ENCODE measurements at places on chromosomes 12 and 14. TPM values are rescaled to one million over a fixed set of nuclear protein-coding genes. Genes with fewer than 3 reads are reported as not detected.

SYCP3 gene
- total RNA-seq: not detected

LDHB gene
- 2,461 TPM for total RNA-seq

SALL2 gene
- 4.1 TPM for total RNA-seq

PRPH gene
- total RNA-seq: not detected

LRR1 gene
- 47.7 TPM for total RNA-seq

IGF1 gene
- not detected for total RNA-seq

OVCH1 gene
- not detected for total RNA-seq

CFAP73 gene
- total RNA-seq: 0.57 TPM

RNU4-1 gene
- 1,294 TPM for total RNA-seq

GPATCH2L gene
- 40.0 TPM for total RNA-seq

CCDC85C gene
- total RNA-seq: 12.7 TPM

PPP1R1A gene
- total RNA-seq: not detected

RPGRIP1 gene
- total RNA-seq: not detected

STAC3 gene
- total RNA-seq: 0.93 TPM

MYBPC1 gene
- total RNA-seq: not detected

RNASE7 gene
- total RNA-seq: not detected

ERP29 gene
- total RNA-seq: 101 TPM

MGP gene
- total RNA-seq: not detected

ZDHHC22 gene
- not detected for total RNA-seq

LMO3 gene
- total RNA-seq: not detected

FRMD6 gene
- total RNA-seq: 3.0 TPM

KCNK10 gene
- total RNA-seq: not detected

EXOC3L4 gene
- not detected for total RNA-seq

TMEM119 gene
- not detected for total RNA-seq

ACRBP gene
- 2.4 TPM for total RNA-seq

HOXC11 gene
- not detected for total RNA-seq

KLHL33 gene
- total RNA-seq: 0.10 TPM

ADCY4 gene
- total RNA-seq: 2.4 TPM

AHNAK2 gene
- 0.10 TPM for total RNA-seq

TMEM63C gene
- total RNA-seq: 0.72 TPM

PLEKHD1 gene
- total RNA-seq: not detected

CACNB3 gene
- total RNA-seq: 9.5 TPM

GRIP1 gene
- total RNA-seq: 2.2 TPM

CMKLR1 gene
- not detected for total RNA-seq

PRH2 gene
- not detected for total RNA-seq

TAS2R8 gene
- total RNA-seq: not detected

PTCSC3 gene
- total RNA-seq: not detected

CLEC2A gene
- total RNA-seq: not detected

SMIM41 gene
- total RNA-seq: not detected

KRT83 gene
- total RNA-seq: not detected

GALNT8 gene
- total RNA-seq: 0.26 TPM

CATSPERB gene
- 0.20 TPM for total RNA-seq

CALCOCO1 gene
- total RNA-seq: 8.3 TPM

TMPRSS12 gene
- not detected for total RNA-seq

SRP54 gene
- 66.5 TPM for total RNA-seq

KRT7 gene
- 3.4 TPM for total RNA-seq

DLGAP5 gene
- 120 TPM for total RNA-seq

CYP27B1 gene
- 5.4 TPM for total RNA-seq

C1R gene
- 1.5 TPM for total RNA-seq

NFE2 gene
- not detected for total RNA-seq

ENDOU gene
- total RNA-seq: 0.15 TPM

OTOGL gene
- not detected for total RNA-seq
